ENCODE measurements at places on chromosomes 6 and 20. TPM values are rescaled to one million over a fixed set of nuclear protein-coding genes. Genes with fewer than 3 reads are reported as not detected.

Gene DHX35
- 13.0 TPM for total RNA-seq

Gene PPP1R3G
- total RNA-seq, result 1.5 TPM

Gene ULBP1
- 2.5 TPM for total RNA-seq

Gene PRR18
- 0.25 TPM for total RNA-seq

Gene KIF25
- total RNA-seq, result 0.25 TPM

Gene SPEF1
- 0.98 TPM for total RNA-seq

Gene HUS1B
- total RNA-seq, result 0.74 TPM

Gene BPI
- 0.25 TPM for total RNA-seq

Gene C6orf58
- total RNA-seq, result 0.25 TPM

Gene OR12D3
- total RNA-seq, result not detected

Gene C6orf163
- total RNA-seq, result 6.4 TPM

Gene ERVFRD-1
- total RNA-seq, result not detected

Gene NHSL1
- 42.8 TPM for total RNA-seq

Gene LGSN
- 0.25 TPM for total RNA-seq

Gene PSORS1C1
- total RNA-seq, result not detected

Gene ZSCAN23
- total RNA-seq, result 10.8 TPM

Gene SNX14
- total RNA-seq, result 138 TPM

Gene MAPK14
- 42.3 TPM for total RNA-seq

Gene ZBTB46
- 18.7 TPM for total RNA-seq

Gene RAET1E
- not detected for total RNA-seq

Gene CYP21A2
- total RNA-seq, result 0.25 TPM

Gene VSX1
- under 0.01 TPM for total RNA-seq

Gene DACT2
- 1.7 TPM for total RNA-seq

Gene CYP39A1
- 3.0 TPM for total RNA-seq

Gene SYCP2
- total RNA-seq, result 2.2 TPM

Gene MUCL3
- not detected for total RNA-seq

Measured in temporal lobe (tissue), 4 donors.